Stimulated activated CD8-positive, alpha-beta memory T cell treated with anti-CD3 and anti-CD28 coated beads, Interleukin-4, amount 100 ng/mL, for 4 hours (primary cell): ENCODE measurements at places on chromosomes 1 and 21.

- no peak for DNase-seq
Measured at GRCh38 chr1:223289621-223290020, 74.4 kb downstream of the SUSD4 start.

DNA sequence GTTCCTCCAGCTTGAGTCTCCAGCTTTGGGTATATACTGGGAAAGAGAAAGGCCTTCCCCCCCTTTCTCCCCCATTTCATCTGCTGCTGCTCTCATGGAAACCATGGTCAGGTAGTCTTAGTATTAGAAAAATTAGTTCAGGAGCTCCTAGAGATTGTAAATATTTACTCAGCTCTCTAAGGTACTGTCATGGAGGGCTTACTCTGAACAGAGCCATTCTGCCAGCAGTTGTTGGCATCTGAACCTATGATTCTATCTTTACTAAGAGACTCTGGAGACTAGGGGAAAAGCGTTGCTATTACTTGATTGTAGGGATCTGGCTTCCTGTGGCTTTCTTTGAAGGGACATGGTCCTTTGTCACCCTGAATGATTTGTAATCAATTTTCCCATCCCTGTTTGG is 6.1 kb downstream of the INTS3 start:
- no peak for DNase-seq

DNA sequence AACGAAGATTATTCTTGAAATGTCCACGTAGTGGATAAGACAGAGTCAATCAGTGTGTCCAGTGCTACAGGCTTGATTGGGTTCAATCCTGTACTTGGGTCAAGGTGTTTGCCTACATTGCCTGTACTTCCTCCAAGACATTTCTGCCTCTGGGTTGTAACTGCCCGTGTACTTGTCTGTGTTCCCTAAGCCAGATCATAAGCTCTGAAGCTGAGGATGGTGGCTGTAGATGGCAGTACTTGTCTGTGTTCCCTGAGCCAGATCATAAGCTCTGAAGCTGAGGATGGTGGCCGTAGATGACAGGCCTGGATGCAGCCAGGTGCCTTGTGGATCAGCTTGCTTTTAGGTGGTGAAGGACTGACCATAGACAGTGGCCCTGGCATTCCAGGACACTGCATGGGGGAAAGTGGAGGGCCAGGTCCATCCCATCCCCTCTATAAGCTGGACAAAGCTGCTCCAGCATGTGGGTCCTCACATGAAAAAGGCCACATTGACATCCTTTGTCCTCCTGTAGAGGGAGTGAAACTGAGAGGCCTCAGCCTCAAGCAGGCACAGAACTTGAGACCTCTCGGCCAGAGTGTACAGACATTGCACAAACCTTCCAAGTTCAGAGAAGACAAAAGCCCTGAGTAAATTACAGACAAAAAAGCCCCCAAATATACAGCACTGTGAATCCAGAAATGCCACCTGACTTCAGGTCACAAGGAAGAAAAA is 2.0 kb upstream of the SRM start:
- DNase-seq = no peak

- DNase-seq = no peak
Measured at GRCh38 chr1:153659175-153659534, 652 bp downstream of the SNAPIN start.

- no peak for DNase-seq
Measured at GRCh38 chr1:87337606-87338005, 8.9 kb downstream of the LMO4 start.

- DNase-seq = no peak
Measured at GRCh38 chr1:86151427-86151826, 5.1 kb downstream of the COL24A1 start.

GRCh38 chr21:24011087-24011486 is 1596.2 kb downstream of the MRPL39 start:
- DNase-seq = no peak

DNA sequence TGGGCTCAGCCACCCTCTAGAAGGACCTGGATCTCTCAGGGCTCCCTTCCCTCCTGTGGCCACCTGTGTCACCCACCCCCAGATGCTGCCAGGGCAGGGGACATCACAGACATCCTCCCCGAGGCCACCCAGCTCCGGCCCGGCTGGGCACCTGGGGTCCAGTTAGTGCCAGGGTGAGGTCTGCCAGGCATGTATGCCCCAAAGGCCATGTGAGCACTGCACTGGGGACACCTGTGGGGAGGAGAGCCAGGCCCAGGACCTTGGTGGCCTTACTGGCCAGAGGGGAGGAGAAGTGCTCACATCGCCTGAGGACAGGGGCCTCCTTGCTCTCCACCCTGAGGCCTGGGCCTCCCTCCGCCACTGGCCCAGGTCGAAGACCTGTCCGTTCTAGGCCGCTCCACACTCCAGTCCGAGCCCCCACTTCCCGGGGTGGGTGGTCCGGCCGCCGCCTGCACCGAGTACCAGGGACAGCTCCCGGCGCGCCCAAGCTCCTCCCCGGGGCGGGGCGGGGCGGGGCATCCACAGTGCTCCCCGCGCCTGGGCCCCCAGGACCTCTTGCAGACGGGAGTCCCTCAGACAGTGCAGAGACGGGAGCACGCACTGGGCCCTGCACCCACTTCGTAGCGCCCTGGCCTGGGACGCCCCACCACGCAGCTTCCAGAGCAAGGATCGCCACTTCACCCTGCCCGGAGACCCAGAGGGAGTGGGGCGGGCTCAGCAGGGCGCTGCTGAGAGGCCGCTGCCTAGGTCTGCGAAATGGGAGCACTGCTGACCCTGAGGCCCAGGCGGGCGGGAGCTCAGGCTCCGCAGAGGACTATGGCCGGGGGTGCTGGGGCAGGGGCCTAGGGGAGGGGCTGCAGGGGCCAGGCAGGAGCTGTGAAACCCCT is 34.3 kb upstream of the CCDC27 start:
- DNase-seq = no peak

GRCh38 chr1:170680428-170680827 is 16.5 kb downstream of the PRRX1 start:
- no peak for DNase-seq

GRCh38 chr1:62561306-62561705 is 36.0 kb upstream of the ANGPTL3 start:
- DNase-seq = no peak

DNA sequence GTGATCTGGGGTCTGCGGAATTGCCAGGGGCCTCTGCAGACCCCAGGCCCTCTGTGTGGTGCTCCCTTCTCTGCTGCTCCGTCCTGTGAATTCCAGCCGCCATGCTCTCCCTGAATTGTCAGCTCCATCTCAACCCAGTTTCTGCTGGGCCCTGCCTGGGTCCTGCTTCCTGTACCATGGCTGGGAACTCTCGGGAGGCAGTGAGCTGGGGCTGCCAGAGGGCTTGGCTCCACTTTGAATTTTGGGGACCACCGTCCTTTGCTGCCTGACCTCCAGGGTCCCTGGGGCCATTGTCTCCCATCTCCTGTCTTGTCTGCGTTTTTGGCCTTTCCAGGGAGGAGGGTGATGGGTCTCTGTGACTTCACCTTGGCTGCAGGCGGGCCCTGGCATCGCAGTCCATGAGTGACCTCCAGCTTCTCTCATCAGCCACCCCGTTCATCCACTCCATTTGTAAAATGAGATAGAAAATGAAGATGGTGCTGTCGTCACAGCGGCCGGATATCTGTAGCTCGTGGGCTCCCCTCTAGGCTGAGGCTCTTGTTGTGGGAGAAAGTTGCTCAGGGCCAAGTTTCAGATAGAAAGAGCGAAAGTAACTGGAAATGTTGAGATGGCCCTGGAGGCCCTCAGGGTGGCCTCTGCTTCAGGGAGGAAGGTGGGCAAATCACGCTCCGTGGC is 38.3 kb downstream of the SKI start:
- no peak for DNase-seq

- no peak for DNase-seq
Measured at GRCh38 chr1:86636898-86637297, 67.5 kb upstream of the SH3GLB1 start.

DNA sequence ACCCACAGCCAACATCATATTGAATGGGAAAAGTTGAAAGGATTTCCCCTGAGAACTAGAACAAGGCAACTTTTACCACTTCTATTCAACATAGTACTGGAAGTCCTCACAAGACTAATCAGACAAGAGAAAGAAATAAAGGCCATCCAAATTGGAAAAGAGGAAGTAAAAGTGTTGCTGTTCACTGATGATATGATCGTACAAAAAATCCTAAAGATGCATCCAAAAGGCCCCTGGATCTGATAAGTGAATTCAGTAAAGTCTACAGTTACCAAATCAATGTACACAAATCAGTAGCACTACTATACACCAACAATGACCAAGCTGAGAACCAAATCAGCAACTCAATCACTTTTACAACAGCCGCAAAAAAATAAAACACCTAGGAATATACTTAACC is 28.3 kb downstream of the RAB3GAP2 start:
- no peak for DNase-seq

- no peak for DNase-seq
Measured at GRCh38 chr1:47898133-47898845, 98.9 kb downstream of the TRABD2B start.

DNA sequence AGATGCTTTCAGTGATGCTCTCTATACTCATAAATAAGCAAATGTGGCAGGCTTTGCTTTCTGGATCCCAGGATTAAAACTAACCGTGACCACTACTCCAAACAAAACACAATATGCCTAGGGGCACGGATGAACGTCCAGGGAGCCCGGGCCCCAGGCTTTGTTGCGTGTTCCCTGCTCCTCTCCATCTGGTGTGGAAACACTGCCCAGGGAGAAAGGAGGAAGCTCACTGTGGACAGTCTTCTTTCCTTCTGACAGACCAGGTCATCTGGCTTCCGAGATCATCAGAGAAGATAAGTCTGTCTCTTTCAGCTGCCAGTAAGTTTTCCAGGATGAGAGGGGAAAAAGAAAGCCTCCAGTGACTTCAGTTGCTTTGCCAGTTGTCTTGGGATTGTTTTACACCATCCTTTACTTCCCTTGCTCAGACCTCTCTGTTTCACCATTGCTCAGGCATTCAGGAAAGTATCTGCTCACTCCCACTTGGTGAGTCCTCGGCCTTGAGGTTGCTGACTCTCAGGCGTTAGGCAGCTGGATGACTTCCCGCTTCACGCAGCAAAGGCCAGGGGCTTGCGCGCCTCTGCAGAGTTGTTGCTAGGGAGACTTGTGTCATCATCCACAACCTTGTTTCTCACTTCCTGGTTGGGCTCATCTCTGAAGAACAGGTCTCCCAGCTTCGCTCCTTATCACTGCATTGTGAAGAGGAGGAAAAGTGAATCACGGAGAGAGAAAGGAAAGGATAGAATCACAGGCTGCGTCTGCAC is 20.6 kb upstream of the PGD start:
- DNase-seq = no peak

DNA sequence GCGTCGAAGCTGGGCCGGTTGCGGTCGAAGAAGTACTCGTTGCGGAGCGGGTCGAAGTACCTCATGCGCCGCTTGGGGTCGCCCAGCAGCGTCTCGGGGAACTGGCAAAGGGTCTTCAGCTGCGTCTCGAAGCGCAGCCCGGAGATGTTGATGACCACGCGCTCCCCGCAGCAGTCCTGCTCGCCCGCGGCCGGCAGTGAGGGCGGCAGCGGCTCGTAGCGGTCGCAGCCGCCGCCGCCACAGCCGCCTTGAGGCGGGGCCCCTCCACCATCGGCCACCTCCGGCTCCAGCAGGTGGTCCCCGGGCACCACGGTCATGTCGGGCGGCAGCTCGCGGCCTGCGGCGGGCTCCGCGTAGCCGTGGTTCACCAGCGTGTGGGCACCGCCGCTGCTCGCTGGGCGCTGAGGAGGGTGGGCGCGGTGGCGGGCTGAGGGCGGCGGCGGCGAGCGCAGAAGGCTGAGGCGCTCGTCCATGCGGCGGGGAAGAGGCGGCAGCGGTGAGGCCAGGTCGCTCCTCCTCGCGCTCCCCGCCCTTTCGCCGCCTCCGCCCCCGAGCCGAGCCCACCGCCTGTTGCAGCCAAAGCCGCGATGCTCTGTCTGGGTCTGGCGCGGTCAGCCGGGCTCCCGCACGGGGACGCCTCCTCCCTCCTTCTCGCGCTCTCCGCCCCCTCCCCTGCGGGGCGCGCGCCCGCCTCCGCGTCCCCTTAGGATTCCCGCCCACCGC is at the start of gene KCNA3:
TSS of gene KCNA3 (minus strand) at position 604 of the 723 bp plus-strand sequence. CDS start at position 473, 131 bp downstream.
- DNase-seq = peak; percentile 30

GRCh38 chr1:57272150-57272549 is 151.7 kb downstream of the DAB1 start:
- DNase-seq = no peak

- no peak for DNase-seq
Measured at GRCh38 chr1:33609739-33610138, 137.3 kb downstream of the ZSCAN20 start.

DNA sequence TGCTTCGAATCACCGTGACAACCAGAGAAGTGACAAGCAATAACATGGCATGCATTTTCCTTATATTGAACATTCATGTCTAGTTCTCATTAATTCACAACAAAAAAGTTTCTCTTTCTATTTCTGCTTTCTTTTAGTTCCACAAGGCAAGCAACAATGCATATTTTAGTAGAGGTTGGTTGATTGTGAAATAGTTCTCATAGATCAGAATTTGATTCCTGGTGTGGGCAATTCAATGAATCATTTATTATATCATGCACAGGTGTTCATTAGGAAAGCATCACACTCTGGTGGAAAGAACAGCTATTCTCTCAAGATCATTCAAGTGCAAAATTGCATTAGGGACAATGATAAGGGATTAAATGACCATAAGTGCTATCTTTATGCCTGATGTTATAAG is 980.9 kb downstream of the BRINP3 start:
- DNase-seq = no peak

- no peak for DNase-seq
Measured at GRCh38 chr1:205351984-205352713, 4.6 kb downstream of the KLHDC8A start.

GRCh38 chr1:176648556-176648955 is 185.6 kb downstream of the PAPPA2 start:
- no peak for DNase-seq

DNA sequence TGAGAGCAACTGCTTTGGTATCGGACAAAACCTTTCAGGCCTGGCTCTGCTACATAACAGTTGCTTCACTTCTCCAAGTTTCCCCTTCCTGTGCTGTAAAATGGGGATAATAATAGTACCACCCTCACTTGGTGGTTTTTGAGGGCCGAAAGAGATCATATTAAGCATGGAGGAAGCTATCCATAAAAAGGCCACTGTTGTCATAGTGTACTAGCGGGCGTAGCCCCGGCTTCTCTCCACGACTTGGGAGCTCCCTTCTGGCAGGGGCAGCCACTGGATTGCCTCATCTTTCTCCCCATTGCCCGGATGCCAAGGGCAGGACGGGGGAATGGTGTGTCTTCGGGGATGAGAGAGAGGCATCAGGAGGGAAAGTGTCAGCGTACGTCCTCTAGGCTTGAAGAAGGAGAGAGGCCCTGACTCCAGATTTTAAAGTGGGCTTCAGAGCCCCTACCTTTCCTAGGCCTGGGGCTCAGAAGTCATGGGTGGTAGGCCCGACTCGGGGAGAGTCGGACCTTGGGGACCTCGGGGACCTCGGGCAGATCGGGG is 548 bp upstream of the MFSD2A start:
- no peak for DNase-seq

- DNase-seq = no peak
Measured at GRCh38 chr1:21641967-21642739, 27.0 kb downstream of the RAP1GAP start.

DNA sequence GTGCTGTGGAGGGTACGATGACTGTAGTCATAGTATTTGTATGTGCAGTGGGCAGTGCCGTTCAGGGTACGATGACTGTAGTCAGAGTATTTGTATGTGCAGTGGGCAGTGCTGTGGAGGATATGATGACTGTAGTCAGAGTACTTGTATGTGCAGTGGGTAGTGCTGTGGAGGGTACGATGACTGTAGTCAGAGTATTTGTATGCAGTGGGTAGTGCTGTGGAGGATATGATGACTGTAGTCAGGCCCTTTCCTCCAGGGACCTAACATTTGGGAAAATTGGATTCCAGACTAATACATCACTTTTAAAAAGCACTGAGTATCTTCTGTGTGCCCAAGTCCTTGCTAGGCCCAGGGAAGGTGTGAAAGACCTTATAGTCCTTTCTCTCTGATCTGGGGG is 2.9 kb downstream of the ZNF672 start:
- no peak for DNase-seq

- no peak for DNase-seq
Measured at GRCh38 chr1:17699581-17699980, 55.6 kb upstream of the ACTL8 start.
